ENCODE measurements at places on chromosomes 6 and 20. TPM values are rescaled to one million over a fixed set of nuclear protein-coding genes. Genes with fewer than 3 reads are reported as not detected.

GRCh38 chr6:134520181-134521115 is 202.5 kb upstream of the SGK1 start:
- DNase-seq = no peak

- no peak for DNase-seq
These were observed 4.8 kb upstream of the TUBB2B start for GRCh38 chr6:3232017-3232945.

DNA sequence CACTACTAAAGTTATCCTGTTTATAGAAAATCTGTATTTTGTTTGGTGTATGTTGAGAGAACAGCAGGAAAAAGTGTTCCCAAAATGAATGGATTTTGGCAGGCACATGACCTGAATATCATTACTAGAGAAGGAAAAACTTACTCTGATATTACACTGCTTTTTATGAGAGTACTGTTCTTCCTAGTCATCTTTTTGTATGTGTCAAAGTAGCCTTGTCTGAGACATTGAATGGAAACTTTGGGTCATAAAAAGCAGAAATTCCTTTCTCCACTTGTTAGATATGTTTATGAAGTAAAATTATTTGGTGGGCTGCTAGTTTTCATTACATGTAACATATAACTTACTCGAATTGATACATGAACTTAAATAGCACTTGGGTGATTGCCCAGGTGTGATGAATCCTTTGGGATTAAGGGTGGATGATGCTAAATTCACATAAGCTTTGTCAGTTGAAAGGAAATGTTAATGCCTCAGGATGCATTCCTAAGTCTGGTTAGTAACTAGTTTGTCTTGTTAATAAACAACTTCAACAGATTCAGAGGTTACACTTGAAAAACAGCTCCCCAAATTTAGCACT is 206.7 kb downstream of the CENPW start:
- DNase-seq = no peak

GRCh38 chr20:51350941-51351631 is 191.4 kb downstream of the NFATC2 start:
- DNase-seq = no peak

C6orf141 gene
- 14.4 TPM for total RNA-seq

DEFB124 gene
- not detected for total RNA-seq

LGSN gene
- 0.18 TPM for total RNA-seq
